Posterior vena cava (tissue), 2 donors: ENCODE measurements at places on chromosomes 3 and 15.

DNA sequence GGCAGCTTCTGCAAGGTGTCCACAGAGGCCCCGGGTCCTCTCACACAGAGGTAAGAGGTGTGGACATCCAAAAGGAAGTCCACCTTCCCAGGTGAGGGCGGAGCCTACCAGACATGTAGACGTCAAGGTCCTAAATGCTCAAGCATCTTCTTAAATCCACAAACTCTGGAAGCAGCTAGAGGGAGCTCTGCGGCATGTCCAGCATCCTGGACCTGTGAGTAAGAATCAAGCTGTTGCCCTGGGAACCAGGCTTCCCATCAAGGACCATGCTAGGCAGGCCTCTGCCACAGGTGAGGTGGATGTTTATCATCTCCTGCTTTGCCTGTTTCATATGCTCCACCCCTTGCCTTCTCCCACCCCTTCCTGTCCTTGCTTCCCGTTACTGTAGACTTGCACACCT lies 368.2 kb downstream of the GABRG3 start:
- no peak for DNase-seq

- DNase-seq = no peak
Measured at GRCh38 chr15:59532770-59533379, 78.7 kb upstream of the GCNT3 start.

- DNase-seq = no peak
Measured at GRCh38 chr3:86634361-86634760, 356.6 kb downstream of the VGLL3 start.

DNA sequence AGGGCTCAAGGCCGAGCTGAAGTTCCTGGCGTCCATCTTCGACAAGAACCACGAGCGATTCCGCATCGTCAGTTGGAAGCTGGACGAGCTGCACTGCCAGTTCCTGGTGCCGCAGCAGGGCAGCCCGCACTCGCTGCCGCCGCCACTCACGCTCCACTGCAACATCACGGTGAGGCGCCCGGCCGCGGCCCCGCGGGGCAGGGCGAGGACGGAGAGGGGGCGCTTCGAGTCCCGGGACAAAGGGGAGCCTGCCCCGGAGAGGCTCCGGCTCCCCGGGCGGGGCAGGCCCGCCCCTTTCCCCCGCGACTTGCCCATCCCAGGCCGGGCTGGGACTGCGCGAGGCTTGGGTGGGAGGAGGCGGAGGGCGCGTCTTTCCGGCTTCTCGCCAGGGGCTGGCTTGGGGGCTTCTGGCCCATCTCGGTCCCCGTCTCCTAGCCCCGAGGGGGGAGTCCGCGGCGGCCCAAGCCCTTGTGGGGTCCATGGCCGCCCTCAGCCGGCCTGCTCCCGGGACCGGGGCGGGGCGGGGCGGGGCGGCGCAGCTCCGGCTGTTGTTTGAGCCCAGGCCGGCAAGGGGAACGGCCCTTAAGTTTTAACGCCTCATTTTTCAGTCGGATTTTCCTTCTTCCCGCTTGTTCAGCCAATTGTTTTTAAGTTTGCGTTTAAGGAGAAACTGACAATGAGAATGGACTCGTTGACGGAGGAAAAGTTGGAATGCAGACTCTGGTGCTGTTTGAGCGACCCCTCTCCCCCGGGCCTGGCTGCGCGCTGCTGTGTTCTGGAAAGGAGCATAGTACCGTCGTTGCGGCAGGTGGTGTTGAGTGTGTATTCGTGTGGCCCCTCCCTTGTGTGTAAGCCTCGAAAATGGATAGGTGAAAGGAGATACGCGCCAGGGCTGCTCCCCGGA lies 683 bp downstream of the UBE2Q2 start:
- peak; percentile 87 for DNase-seq

GRCh38 chr3:38254872-38255271 lies 10.7 kb upstream of the SLC22A13 start:
- DNase-seq = no peak

DNA sequence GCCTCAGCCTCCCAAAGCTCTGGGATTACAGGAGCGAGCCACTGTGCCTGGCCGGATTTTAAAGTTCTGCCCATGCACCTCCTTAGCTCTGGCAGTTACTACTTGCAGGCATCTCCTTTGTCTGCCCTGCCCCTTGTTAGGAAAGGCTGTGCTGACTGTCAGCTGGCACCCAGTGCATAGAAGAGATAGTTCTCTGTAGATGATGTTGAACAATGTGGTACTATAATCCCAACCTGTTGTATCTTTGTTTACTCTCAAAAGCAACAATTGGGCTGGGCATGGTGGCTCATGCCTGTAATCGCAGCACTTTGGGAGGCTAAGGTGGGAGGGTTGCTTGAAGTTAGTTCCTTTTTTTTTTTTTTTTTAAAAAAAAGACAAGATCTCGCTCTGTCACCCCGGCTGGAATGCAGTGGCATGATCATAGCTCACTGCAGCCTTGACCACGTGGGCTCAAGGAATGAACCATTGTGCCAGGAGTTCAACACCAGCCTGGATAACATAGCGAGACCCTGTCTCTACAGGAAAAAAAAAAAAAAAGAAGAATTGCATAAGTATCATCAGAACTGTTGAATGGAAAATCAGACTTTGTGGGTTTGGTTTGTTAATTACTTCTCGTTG lies 30.6 kb downstream of the FLNB start:
- peak; percentile 18 for DNase-seq

DNA sequence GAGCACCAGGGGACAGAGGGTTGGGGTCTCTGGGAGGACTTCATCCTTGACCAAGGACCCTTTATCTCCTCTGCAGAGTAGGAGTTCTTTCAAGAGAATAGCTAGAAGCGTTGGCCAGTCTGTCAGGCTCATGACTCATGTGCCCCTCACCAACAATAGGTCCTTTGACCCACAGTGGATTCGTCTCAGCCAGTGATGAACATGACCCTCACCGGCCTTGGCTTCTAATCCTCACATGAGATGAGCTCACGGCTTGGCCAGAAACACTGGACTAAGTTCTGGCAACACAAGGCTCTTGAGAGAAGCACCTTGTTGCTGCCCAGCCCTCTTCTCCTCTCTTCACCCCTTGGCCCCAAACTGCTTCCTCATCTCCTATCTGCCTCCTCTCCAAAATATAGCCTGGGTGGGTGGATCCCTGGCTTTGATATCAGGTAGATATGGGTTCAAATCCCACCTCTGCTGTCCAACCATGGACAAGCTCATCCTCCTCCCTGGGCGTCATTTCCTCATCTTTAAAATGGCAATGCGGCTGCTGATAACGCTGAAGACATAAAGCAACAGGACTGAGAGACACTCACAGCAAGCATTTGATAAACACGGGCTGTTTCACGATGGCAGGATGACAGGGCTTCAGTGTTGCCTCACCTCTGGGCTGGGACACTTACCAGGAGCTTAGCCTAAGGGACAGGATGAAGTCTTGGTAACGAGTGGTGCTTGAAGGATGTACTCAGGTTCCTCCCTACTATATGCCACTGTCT lies 446.7 kb upstream of the PROK2 start:
- no peak for DNase-seq

GRCh38 chr3:186284661-186285060 lies 77.4 kb downstream of the DGKG start:
- no peak for DNase-seq

DNA sequence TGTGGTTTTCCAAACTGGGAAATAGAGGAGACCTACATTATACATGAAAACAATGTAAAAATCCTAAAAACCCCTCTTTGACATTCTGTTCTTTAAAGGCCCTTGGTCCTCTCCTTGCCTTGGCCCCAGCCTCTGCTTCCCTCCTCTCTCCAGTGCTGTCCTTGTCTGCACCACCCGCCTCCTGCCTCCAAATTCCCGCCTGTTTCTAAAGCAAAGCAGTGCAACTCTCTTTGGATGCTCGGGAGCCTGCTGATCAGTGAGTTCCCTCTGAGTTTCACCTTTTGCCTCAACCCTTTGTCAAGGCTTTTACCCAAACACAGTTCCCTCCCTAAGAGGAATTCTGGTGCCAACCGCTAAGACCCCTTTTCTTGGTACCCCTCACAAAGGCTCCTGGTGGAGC lies 8.0 kb downstream of the ANKDD1A start:
- no peak for DNase-seq

DNA sequence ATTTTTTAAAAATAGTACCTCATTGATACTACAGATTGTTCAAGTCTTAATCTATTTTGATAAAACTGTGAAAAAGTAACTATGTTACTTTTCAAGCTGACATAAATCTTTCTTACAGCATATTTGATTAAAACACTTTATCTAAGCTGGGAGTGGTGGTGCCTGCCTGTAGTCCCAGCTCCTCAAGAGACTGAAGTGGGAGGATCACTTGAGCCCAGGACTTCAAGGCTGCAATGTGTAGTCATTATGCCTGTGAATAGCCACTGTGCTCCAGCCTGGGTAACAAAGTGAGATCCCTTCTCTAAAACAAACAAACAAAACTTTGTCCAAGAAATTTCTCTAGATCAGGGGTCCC lies 59.6 kb upstream of the NEDD4 start:
- DNase-seq = no peak

DNA sequence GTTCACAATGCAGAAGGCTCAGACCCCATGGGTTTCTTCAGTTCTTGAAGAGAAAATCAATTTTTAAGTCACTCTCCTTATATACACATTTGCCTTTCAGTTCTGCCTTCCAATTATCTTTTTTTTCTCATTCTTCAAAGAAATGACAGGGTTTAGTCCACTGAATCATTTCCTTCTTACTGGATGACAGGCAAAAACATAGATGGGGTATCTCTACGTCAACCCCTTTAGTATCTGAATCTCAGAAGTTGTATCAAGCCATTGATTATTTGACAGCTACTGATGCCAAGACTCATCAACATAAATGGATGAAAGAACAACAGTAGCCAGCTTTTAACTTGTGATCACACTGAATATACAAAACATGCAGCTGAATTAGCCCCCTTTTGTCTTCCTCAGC lies 6.5 kb downstream of the ATOSA start:
- no peak for DNase-seq

DNA sequence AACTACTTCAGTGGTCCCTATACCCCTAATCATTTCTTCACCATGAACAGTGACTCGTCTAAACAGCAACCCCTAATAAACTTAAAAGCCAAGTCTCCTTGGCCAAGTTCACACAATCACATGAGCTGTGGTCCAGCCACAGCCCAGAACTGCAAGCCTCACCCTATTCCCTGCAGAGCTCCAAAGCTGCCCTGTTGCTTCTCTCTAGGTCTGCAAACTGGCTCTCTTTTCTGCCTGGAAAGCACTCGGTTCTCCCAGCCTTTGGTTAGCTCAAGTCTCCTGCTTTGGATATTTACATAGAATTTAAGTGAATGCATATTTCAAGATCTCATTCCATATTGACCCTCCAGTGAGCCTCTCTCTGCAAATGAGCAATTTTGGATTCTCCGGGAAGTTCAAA lies 107.0 kb downstream of the TOP2B start:
- DNase-seq = no peak

GRCh38 chr3:134132961-134133360 lies 103.2 kb upstream of the SLCO2A1 start:
- DNase-seq = no peak

GRCh38 chr15:27623149-27623548 lies 476.0 kb downstream of the OCA2 start:
- DNase-seq = no peak

- no peak for DNase-seq
Measured at GRCh38 chr15:86054338-86054737, 25.3 kb upstream of the AGBL1 start.

- DNase-seq = no peak
Measured at GRCh38 chr3:128950223-128950938, 43.5 kb downstream of the CFAP92 start.

GRCh38 chr3:123334056-123334455 lies 114.8 kb downstream of the ADCY5 start:
- DNase-seq = peak; percentile 29

- peak; percentile 75 for DNase-seq
Measured at GRCh38 chr3:130925628-130926027, 31.7 kb downstream of the ATP2C1 start.

GRCh38 chr3:17074559-17074958 lies 189.8 kb downstream of the PLCL2 start:
- no peak for DNase-seq

DNA sequence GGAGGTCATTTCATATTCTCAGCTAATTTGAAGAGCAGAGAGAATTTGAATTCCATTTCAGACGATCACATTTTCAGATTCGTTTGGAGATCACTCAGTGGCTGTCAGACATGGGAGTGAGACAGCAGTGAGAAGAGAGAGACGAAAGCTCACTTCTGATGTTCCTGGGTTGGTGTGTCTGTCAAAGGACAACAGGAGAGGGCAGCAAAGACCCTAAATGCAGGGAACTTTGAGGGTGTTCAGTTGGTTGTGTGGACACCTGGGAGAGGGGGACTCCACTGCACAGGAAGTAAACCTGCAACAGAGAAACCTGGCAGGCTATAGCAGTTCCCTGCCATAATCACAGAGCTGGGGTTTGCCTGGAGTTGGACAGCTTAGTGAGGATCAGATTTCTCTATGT lies 675.1 kb downstream of the SQOR start:
- no peak for DNase-seq

GRCh38 chr3:160006282-160007163 lies 17.9 kb downstream of the IL12A start:
- DNase-seq = no peak

DNA sequence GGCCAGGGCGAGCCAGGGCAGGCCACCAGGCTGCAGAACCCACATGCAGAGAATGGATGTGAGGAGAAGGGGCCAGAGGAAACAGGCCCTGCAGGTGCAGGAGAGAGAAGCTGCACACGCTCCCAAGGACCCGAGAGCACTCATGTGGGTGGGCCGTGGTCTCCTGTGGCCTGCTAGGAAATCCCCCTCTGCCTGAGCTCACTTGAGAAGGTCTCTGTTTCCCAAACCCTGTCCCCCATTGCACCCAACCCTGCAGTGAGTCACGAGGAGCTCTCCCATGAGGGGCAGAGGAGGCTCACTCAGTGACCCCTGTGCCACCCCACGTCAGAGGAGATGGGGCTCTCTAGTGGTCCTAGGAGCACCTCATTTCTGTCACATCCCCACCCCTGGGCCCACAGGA lies 111.1 kb downstream of the KLF13 start:
- no peak for DNase-seq

DNA sequence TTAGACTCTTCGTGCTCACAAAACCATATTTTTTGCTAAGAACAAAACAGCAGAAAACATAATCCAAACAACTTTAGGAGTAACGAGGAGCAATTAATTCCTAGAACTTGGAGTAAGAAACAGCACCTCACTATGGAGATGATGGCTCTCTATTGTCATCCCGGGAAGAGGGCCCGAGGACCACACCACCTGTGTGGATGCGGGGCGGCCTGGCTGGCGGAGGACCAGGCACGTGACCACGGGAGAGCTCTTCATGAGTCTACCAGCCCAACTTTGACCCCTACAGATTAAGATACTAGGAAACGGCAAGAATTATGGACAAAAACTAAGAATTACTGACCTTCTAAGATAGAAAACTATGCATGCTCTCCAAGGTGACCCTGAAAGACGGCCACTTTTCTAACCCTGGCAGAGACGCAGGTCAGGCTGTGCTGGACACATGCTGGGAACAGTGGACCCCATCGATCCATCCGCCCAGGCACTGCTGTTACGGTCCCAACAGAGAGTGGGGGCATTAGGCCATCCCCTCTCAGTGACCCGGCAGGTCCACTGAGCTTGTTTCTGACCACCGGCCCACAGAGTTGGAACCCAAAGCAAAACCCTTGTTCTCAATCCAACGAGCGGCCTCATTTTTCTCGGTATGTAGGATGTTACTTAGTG lies 13.1 kb upstream of the OCA2 start:
- peak; percentile 56 for DNase-seq

- no peak for DNase-seq
Measured at GRCh38 chr15:72315706-72316370, 4.1 kb downstream of the CELF6 start.

- DNase-seq = no peak
Measured at GRCh38 chr3:29128001-29128400, 152.9 kb upstream of the RBMS3 start.

- no peak for DNase-seq
Measured at GRCh38 chr3:23086831-23087230, 116.3 kb upstream of the UBE2E2 start.
